ENCODE measurements at places on chromosomes 5 and 9. TPM values are rescaled to one million over a fixed set of nuclear protein-coding genes. Genes with fewer than 3 reads are reported as not detected.

The SLC28A3 gene
- polyA plus RNA-seq, result 0.09 TPM

The ADRA1B gene
- polyA plus RNA-seq, result 0.29 TPM

The ARHGEF37 gene
- 14.2 TPM for polyA plus RNA-seq

The TMEM232 gene
- 1.5 TPM for polyA plus RNA-seq

The FOXD4L6 gene
- not detected for polyA plus RNA-seq

The PCDHGB5 gene
- 4.7 TPM for polyA plus RNA-seq

The CER1 gene
- polyA plus RNA-seq, result not detected

The SLC36A2 gene
- 0.03 TPM for polyA plus RNA-seq

The UIMC1 gene
- 36.3 TPM for polyA plus RNA-seq

The IFNA13 gene
- polyA plus RNA-seq, result not detected

The ECSCR gene
- 51.4 TPM for polyA plus RNA-seq

The ARID3C gene
- not detected for polyA plus RNA-seq

The IL5 gene
- polyA plus RNA-seq, result not detected

The RLN2 gene
- polyA plus RNA-seq, result 0.25 TPM

The NR2F1 gene
- polyA plus RNA-seq, result 149 TPM

The LCN9 gene
- polyA plus RNA-seq, result not detected

The FOXD4L3 gene
- polyA plus RNA-seq, result not detected

The ELOVL7 gene
- polyA plus RNA-seq, result 3.3 TPM

The GRIA1 gene
- 0.27 TPM for polyA plus RNA-seq

The C1QTNF3 gene
- 4.4 TPM for polyA plus RNA-seq

The FBP2 gene
- polyA plus RNA-seq, result 0.56 TPM

The FOXD1 gene
- polyA plus RNA-seq, result 0.30 TPM

The OTP gene
- polyA plus RNA-seq, result not detected

The SURF6 gene
- 30.4 TPM for polyA plus RNA-seq
